ENCODE measurements at places on chromosomes 13 and 19.

- no peak for DNase-seq
Measured at GRCh38 chr13:29137995-29138394, 317.9 kb downstream of the MTUS2 start.

GRCh38 chr13:102870677-102871415 is 25.0 kb downstream of the ERCC5 start:
- DNase-seq, result peak; percentile 56

DNA sequence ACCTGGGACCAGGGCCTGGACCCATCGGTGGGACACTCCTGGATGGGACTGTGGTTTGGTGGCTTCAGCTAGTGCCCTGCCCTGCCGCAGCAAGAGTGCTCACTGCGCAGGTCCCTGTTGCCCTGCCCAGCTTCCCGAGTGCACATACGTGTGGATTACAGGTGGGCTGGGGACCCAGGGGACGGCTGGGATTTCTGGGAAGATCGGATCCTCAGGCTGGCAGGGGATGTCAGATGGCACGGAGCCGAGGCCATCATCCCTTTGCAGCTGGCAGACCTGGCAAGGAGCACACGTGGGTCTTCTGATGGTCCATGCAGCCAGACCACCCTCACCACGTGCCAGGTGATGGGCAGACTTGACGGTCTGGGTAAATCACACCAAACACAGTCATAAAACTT is 69.3 kb downstream of the CHST8 start:
- DNase-seq, result no peak

- no peak for DNase-seq
Measured at GRCh38 chr13:101155920-101156319, 260.4 kb downstream of the NALCN start.

- DNase-seq, result no peak
Measured at GRCh38 chr13:31114641-31115040, 47.1 kb downstream of the HSPH1 start.

DNA sequence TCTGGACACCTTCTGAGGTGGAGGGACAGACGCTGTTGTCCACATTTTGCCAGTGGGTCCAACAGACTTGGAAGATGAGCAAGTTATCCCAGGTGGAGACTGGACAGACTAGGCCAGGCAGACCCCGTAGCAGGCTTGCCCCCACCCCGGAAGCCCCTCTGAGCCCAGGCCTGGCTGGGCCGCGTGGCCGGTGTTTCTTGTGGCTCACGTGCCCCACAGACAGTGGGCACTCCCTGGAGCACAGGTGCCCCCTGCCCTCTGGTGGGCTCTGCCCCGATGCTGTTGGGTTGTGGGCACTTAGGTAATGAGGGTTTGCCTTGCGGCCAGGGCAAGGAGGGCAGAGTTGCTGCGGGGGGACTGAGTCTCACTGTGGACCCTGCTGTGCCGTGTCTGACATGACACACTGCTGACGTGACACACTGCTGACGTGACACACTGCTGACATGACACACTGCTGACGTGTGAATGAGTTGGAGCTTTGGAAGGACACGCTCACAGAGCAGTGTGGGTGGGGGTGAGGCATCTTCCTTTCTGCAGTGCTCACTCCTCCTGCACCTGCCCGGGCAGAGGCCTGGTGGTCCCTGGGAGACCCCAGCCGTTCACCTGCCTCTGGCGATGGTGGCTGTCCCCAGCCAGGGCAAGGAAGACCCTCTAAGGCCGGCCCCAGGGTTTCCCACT is 25.1 kb downstream of the DOT1L start:
- no peak for DNase-seq

- DNase-seq, result no peak
Measured at GRCh38 chr13:28658539-28658795, 463 bp upstream of the POMP start.

- DNase-seq, result no peak
Measured at GRCh38 chr13:91426913-91427312, 28.5 kb downstream of the GPC5 start.

DNA sequence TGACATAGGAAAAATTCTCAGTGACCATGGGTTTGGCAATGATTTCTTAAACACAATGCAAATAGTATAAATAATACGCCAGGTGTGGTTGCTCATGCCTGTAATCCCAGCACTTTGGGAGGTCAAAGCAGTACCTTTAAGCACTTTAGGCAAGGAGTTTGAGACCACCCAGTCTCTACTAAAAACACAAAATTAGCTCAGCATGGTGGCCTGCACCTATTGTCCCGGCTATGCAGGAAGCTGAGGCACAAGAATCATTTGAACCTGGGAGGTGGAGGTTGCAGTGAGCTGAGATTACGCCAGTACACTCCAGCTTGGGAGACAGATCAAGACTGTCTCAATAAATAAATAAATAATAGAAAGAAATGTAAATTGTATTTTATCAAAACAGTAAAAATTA is 356.5 kb upstream of the SLITRK6 start:
- DNase-seq, result no peak

DNA sequence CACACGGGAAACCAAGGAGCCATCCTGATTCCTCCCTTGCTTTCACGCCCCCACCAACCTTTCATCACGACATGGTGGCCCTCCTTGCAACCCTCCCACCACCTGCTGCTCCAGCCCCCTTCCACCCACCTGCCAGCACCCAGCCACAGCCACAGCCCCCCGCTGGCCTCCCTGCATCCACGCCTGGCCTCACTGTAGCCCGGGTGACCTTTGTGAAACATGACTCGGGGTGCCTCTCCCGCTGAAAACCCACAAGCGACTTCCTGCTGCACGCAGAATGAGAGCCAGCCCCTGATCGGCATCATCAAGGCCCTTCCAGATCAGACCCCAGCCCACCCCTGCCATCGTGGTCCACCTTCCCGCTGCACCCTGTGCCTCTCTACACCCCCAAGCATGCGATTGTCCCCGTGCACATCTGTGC is 14.9 kb downstream of the POP4 start:
- DNase-seq, result no peak

DNA sequence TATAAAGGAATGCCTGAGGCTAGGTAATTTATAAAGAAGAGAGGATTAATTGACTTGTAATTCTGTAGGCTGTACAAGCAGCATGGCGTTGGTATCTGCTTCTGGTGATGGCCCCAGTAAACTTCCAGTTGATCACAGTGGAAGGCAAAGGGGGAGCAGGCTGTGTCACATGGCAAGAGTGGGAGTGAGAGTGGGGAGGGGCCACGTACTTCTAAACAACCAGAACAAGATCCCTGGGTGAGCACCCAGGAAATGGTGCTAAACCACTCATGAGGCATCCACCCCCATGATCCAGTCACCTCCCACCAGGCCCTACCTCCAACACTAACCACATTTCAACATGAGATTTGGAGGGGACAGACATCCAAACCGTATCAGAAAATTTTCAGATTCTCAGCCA is 3.0 kb upstream of the RNF113B start:
- DNase-seq, result no peak

- no peak for DNase-seq
Measured at GRCh38 chr13:112859817-112860190, 109.2 kb upstream of the MCF2L start.

Measured in NCI-H1694 (cell line).